ENCODE measurements at places on chromosomes 12 and 14.

DNA sequence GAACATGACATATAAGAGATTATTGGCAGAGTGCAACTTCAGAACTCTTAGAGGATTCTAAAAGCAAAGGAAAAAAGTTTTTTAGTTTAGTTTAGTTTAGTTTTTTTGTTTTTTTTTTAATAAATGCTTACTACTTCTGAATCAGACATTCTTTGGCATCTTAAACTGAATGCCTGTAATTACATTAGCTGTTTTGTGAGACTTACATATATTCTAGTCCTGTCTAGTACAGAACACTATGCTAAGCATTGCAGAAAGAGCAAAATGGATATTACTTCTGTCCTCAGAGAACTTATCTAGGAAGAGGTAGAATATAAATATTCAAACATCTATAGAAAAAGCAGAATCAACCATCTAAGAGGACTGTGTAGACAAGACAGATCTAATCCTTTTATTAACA lies 133.2 kb downstream of the RAD51B start:
- no peak for DNase-seq

DNA sequence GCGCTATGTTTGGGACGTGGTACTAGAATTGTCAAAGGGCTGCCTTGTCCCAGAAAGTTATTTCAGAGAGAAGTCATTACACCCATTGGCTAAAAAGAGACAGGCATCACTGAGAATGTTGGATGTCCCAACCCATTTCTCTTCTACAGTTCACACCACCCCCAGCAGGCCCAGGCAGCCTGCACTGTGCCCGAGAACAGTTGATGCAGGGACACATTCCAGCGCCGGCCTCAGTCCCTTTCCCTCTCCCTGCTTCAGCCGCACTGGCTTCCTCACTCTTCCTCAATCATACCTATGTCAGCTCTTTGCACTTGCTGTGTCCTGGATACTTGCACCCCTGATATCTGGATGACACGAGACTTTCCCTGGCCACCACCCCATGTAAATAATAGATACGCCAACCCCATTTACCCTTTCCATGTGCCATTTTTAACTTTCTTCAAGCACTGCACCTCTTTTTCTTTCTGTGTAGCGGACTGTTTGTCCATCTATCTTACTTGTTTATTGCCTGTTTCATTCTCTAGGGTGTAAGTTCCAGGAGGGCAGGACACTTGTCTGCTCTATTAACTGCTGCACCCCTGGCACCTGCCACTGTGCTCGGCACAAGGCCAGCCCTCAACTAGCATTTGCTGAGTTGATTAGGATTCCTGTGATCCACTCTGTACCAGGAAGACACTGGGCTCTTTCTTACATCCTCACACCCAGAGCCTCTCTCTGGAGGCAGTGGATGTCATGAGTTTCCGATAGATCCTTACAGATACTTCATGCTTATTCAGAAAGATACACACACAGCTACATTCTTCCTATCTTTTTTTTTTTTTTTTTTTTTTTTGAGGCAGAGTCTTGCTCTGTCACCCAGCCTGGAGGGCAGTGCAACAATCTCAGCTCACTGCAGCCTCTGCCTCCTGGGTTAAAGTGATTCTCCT lies 76.6 kb upstream of the CEP83 start:
- DNase-seq = no peak

DNA sequence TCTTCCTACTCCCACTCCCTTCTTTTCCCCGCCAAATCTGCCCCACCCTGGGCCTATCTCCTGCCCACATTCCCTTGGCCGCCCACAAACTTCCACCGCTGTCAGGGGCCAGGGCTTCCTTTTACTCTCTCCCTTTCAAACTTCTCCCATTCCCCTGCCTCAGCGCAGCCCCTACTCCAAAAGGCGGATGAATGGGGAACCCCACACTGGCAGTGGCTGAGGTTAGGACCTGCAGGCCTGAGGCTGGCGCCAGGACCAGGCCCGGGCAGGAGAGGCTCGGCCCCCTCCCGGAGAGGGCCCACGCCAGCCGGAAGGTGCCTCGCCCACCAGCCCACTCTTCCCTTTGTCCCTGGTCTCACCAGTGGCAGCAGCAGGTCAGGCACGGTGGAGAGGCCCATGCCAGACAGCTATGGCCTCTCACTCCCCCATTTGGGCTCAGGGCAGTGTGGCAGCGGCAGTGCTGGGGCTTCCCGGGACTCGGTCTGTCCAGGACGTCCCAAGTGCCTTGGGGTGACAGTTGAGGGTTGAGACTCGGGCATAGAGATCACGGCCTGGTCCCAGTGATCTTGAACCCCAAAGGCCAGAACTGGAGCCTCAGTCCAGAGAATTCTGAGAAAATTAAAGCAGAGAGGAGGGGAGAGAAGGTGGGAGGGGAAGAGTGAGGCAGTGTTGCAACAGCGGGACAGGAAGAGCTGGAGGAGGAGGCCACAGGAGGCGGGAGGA lies at the start of gene TNFRSF1A:
Gene TNFRSF1A (minus strand): TSS at position 660 of the 723 bp plus-strand sequence. CDS start 262 bp downstream, at position 398.
- no peak for DNase-seq

DNA sequence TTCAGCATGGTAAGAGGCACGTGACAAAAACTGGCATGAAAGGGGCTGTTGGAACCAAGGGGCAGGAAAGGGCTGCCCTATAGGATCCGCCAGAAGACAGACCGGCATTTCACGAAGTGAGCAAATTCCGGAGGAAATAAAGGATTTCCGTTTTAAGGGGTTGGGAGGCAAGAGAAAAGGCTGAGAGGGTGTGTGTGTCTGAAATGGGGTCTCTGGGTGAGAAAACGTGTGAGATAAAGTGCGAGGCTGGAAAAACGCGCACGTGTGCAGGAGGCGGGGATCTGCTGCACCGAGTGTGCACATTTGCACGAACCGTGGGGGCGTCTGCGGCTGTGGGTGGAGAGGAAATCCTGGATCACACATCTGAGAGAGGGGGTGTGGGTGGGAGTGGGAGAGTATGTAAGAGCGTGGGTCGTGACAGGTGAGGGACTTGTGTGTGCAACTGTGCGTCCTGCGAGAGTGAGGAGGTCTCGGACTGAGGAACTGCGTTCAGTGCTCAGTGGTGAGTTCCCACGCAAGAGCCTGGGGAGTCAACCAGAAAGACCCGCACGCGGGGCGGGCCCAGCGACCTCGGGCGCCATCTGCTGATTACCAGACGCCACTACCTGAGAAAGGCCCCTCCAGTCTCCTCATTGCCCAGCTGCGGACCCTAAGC lies 37.0 kb upstream of the P2RX7 start:
- DNase-seq = no peak

GRCh38 chr12:129687731-129688130 lies 216.1 kb downstream of the TMEM132D start:
- no peak for DNase-seq

- DNase-seq = no peak
These were observed 12.8 kb downstream of the CFAP73 start for GRCh38 chr12:113162102-113163029.

GRCh38 chr12:460261-461230 lies 807 bp downstream of the B4GALNT3 start:
- no peak for DNase-seq

DNA sequence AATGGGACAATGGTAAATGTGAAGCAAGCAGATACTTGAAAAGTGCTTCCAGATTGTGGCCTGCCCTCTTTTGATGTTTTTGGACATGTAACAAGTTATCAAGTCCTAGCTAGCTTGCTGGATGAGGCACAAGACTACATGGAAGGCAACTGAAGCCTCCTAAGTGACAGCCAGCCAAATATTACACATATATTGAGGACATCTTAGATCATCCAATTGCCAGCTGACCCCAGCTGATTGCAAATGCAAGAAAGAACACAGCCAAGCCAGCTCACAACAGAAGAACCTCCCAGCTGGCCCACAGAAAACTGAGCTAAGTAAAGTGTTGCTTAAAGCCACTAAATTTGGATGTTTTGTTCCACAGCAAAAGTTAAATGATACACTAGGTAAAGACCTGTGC lies 156.9 kb downstream of the SRGAP1 start:
- DNase-seq = no peak

DNA sequence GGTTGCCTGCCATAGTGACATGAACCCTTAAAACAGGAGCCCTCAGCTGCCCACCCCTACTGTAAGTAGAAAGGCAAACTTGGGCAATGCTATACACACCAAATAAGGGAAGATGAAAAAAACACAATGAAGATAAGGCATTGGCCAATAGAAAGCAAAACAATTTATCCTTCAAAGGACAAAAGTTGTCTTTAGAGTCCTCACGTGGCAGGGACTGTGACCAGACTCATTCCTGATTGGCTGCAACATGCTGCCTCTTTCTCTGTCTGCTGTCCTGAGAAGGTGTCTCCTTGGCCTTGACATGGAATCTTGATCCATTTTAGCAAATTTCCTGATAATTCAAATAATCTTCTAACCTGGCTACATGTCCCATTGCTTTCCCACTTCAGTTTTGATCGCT lies 131.9 kb downstream of the GPR135 start:
- DNase-seq = no peak

DNA sequence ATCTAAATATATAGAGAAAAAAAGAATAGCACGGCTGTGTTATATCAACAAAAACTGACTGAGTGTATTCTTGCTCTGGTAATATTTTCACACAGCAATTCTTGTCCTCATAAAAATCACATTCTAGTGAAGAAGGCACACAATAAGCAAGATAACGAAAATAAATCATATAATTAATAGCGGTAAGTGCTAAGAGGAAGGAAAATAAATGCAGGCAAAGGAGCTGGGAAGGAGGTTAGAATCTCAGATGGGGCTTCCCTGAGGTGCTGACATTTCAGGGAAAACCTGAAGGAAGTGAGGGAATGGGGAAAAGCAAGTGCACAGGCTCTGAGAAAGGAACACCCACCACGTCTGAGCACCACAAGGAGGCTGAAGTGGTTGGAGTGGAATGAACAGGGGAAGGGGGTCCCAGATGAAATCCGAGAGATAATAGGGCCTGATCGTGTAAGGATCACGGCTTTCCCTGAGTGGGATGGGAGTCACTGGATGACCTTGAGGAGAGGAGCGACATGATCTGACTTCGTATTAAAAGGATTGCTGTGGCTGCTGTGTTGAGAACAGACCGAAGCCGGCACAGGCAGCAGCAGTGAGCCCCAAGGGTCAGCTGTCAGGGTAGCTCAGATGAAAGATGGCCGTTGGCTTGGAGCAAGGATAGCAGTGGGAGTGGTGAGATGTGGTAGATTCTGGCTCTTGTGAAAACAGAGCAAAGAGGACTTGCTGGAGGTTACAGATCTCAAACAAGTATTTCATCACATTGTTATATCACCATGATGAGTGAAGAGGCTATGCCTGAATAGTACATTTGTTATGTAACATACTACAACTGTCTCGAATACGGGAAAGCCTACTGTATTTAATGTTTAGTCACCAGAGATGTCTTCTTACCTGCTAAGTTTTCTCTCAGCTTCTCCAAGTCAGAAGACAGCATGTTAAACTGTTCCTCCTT lies 67.1 kb upstream of the VPS33A start:
- DNase-seq = no peak

- no peak for DNase-seq
These were observed 20.1 kb upstream of the PLEKHG3 start for GRCh38 chr14:64684091-64684490.

DNA sequence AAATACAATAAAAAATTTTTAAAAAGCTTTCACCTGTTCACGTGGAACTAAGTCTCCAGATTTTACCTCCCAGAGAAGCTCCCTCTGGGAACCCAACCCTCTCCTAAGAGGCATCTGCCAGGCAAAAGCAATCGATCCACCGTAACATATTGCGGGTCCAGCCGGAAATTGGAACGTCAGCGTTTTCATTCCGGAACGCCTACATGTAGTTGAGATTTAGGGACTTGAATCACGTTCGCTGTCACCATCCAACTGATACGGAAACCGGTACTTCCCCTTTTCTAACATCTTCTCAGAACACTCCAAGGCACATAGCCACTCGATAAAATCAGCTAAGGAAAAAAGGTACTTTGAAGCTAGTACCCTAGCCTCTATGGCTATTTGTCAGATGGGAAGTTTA lies 70.3 kb downstream of the COX16 start:
- DNase-seq = no peak

DNA sequence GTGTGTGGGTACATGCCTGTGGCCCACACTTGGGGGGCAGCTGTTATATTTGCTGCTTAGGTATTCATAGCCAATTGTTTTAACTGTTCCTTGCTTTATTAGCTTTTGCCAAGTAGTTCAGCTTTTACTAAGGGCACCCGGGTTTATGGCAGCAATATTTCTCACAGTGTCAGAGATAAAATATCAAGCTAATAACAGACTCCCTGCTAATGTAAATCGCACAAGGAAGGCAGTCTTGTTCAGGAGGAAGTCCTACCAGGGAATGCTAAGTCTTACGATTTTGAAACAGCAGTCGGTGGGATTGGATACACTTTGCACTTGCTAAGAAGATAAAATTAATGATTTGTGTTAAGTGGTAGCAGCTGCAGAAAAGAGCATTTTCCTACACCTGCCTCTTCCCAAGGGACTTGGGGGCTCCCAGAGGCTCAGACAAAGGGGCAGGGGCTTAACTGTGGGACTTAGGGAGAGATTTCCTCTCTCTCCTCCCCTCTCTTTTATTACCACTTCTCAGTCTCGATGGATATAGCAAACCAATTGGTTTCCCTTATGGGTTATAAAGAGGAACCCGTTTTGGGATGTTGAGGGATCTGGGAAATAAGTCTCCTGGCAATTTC lies 175.1 kb downstream of the NRXN3 start:
- no peak for DNase-seq

DNA sequence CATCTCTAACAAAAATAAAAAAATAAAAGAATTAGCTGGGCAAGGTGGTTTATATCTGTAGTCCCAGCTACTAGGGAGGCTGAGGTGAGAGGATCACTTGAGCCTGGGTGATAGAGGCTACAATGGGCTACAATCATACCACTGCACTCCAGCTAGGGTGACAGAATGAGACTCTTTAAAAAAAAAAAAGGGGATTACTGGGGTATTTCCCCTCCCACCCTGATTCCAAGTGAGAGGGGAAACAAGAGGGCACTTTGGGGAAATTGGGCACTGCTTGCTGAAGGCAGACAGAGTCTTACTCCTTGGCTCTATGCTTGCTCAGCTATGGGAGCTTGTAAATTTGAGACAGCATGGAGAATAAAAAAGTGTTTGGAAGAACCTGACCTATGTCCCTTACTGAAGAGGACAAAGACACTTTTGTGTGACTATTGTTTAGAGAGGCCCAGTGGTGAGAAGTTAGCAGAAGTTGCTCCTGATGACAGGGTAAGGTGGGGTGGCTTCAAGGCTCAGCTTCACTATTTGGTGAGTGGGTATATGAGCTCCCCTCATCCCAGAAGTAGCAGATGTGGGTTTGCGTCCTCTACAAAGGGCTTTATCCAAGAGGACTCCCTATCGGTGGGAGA lies 44.0 kb downstream of the KLRG1 start:
- no peak for DNase-seq

DNA sequence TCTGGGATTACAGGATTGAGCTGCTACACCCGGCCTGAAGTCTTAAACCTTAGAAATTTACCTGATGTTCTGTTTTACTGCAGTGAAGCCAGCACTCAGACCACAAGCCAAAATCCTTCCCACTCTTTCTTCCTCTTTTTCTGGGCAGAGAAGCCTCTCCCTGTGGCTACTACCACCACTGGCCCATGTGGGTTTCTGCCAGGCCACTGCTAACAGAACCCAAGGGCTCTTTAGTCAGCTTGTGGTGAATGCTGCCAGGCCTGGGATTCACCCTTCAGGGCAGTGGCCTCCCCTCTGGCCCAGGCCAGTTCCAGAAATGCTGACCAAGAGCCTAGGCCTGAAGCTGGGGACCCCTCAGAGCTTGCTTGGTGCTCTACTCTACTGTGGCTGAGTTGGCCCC lies 35.3 kb downstream of the GAS2L3 start:
- DNase-seq = no peak

GRCh38 chr12:52296572-52297215 lies 5.4 kb upstream of the KRT81 start:
- DNase-seq = no peak

- DNase-seq = no peak
These were observed 130.8 kb downstream of the RFLNA start for GRCh38 chr12:124425667-124426066.

- no peak for DNase-seq
These were observed 16.1 kb upstream of the PLEKHG6 start for GRCh38 chr12:6294156-6295093.

All from epithelial cell of prostate (primary cell).